ENCODE measurements at places on chromosomes 5 and 9. TPM values are rescaled to one million over a fixed set of nuclear protein-coding genes. Genes with fewer than 3 reads are reported as not detected.
A peak's percentile ranks its signal among the peaks of the same experiment; 100 is the strongest.

DNA sequence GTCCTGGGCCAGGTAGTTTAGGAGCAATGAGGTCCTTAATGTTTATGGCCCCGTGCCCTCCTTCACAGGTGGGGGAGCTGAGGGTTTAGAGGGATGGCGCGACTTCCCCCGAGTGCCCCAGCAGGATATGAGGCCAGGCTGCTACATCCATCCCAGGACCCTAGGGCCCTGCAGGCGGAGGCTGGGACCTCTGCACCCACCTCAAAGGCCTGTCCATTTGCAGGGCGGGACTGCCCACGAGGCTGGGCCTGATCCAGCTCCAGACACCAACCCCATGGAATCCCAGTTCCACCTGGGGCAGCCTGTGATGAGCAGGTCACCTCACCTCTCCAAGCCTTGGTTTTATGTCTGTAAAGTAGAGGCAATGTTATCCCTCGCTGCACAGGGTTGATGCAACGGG, 142.1 kb downstream of the RXRA start:
- H3K27me3 ChIP-seq = no peaks in the 10 kb centered on the region
- no peak overlapping the region for H3K4me3 ChIP-seq
- DNase-seq = no peak
- H3K27ac ChIP-seq = no peak overlapping the region
- no peaks in the 10 kb centered on the region for H3K4me1 ChIP-seq
- H3K36me3 ChIP-seq = no peaks in the 10 kb centered on the region

DNA sequence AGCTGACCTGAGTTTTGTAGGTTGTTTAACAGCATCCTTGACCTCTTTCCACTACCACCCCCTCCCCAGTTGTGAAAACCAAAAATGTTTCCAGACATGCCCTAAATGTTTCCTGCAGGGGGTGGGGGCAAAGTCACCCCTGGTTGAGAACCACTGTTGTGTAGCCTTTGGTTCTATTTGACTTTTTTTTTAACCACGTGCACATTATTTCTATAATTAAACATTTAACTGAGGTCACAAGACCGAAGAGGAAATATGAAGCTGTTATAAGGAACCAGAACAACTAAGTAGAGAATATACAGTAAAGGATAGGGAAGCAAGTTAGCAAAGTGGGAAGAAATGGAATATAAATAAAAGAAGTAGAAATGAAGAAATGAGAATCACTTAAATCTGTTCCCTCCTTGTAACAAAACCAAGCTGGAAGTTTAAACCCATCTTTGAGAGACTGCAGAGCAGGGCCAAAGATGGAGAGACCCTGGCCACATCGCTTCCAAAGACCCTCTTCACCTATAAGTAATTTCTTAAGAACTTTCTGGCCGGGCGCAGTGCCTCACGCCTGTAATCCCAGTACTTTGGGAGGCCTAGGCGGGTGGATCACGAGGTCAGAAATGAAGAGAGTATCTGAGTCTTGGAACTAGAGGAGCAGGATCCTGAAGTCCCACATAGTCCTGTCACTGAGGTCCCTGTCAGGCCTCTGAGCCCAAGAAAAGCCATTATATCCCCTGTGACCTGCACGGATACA, 14.4 kb downstream of the SIT1 start:
- no peak overlapping the region for H3K27ac ChIP-seq
- H3K27me3 ChIP-seq = no peaks in the 10 kb centered on the region
- no peaks in the 10 kb centered on the region for H3K36me3 ChIP-seq
- H3K4me1 ChIP-seq = 0 out of 2 replicates have a peak, but pooled peaks cover 3% of the 10 kb centered on the region
- H3K4me3 ChIP-seq = no peak overlapping the region

- H3K4me3 ChIP-seq = no peak overlapping the region
- no peaks in the 10 kb centered on the region for H3K4me1 ChIP-seq
- no peak overlapping the region for H3K27ac ChIP-seq
- H3K27me3 ChIP-seq = no peaks in the 10 kb centered on the region
These were observed 23.0 kb downstream of the POLK start for GRCh38 chr5:75534734-75535133.

- no peak for DNase-seq
- H3K27ac ChIP-seq = no peak overlapping the region
- H3K27me3 ChIP-seq = no peaks in the 10 kb centered on the region
- H3K4me1 ChIP-seq = no peaks in the 10 kb centered on the region
- H3K4me3 ChIP-seq = no peak overlapping the region
These were observed 488.7 kb upstream of the CYLC2 start for GRCh38 chr9:102506406-102506805.

DNA sequence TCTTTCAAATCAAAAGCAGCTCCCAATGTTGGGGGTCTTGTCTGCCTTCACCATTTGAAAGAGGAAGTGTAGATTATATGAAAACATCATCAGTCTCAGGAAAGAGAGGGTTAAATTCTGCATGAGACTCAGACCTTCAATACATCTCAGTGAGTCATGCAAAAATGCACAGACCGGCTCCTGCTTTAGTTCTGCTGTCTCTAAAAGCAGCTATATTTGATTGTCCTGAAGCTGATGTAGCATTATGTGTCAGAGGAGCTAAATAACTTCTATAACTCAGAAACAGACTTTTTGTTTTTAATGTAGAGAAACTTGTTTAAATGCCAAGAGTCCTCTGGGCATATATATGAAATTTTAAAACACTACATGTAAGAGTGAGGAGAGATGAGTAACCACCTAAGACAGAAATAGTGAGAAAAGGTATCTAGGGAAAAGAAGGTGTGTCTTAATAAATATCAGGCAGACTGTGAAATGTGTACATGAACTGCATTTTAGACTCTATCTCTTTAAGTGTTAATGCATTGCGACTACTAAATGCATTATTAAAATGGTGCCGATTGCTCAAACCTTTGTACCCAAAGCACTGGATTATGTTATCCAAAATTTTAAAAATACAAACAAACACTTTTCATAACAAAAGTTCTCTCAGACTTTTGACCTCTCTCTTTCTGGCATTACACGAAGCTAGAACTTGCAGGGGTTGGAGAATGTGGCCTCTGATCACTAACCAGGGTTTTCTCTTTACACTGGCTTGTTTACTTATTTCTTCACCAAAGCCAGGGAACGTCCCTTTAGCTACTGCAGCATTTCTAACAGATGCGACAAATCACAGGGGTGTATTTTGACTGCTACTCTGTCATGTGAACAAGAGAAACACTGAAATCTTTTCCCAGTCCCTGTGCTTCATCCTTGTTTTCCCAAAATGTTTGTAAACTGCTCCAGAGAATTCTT, 302.3 kb downstream of the ARL15 start:
- no peaks in the 10 kb centered on the region for H3K27me3 ChIP-seq
- H3K4me1 ChIP-seq = no peaks in the 10 kb centered on the region
- no peaks in the 10 kb centered on the region for H3K36me3 ChIP-seq

DNA sequence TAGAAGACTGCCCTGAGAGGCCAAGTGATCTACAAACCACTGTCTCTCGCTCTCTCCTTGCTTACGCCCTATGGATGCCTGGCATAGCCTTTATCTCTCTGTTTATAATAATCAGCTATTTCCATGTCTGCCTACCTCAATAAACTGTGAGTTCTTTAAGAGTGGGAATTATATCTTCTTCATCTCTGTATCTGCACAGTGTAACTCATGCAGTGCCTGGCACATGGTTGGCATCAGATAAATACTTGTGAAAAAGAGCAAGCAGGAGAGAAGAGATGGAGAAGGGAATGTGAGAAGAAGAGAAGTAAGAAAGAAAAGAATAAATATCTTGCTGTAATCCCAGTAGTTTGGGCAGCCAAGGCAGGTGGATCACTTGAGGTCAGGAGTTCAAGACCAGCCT, 94.6 kb upstream of the TNPO1 start:
- DNase-seq = no peak
- no peaks in the 10 kb centered on the region for H3K36me3 ChIP-seq
- no peaks in the 10 kb centered on the region for H3K27me3 ChIP-seq
- no peak overlapping the region for H3K4me3 ChIP-seq
- H3K27ac ChIP-seq = no peak overlapping the region
- no peaks in the 10 kb centered on the region for H3K4me1 ChIP-seq

SPINK6 gene
- not detected for total RNA-seq

- no peaks in the 10 kb centered on the region for H3K36me3 ChIP-seq
- DNase-seq = no peak
- no peaks in the 10 kb centered on the region for H3K27me3 ChIP-seq
- H3K27ac ChIP-seq = no peak overlapping the region
These were observed 532.9 kb upstream of the NUDT12 start for GRCh38 chr5:104095527-104095926.

DNA sequence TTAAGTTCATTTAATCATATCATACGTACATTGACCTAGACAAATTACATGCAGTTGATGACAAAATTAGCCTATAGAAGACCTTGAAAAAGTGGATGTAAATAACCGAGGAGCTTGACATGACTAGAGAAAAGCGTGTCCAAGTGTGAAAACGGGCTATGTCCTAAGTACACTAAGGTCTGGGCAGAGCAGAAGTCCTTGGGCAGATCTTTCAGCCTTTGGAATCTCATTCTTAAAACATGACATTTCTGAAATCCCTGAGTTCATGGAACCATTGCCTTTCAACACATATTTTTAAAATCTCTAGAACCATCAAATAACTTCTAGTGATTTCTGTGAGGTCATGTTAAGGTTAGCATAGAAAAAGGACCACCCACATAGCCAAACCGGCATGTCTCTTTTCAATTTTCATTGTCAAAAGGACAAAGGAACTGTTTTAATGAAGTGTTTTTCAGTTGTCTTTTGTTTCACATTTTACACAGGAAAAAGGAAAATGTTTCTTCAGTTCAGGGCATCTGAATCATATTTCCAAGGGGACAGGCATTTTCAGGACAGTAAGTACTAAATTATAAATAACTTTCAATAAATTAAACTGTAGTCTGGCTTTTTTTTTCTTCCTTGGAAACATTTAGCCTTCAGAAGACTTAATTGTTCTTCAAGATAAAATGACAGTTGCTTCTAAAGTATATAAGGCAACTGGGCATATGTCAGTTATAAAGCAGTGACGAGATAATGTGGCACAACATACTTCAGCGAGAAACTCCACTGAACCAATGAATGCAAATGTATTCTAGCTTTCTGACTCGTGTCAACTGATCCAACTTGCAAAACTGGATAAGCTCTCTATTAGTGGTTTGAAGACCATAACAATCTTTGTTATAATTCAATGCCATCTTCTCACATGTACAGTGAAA, 416.8 kb downstream of the NFIB start:
- no peak overlapping the region for H3K27ac ChIP-seq
- H3K4me3 ChIP-seq = no peak overlapping the region
- H3K4me1 ChIP-seq = no peaks in the 10 kb centered on the region

DNA sequence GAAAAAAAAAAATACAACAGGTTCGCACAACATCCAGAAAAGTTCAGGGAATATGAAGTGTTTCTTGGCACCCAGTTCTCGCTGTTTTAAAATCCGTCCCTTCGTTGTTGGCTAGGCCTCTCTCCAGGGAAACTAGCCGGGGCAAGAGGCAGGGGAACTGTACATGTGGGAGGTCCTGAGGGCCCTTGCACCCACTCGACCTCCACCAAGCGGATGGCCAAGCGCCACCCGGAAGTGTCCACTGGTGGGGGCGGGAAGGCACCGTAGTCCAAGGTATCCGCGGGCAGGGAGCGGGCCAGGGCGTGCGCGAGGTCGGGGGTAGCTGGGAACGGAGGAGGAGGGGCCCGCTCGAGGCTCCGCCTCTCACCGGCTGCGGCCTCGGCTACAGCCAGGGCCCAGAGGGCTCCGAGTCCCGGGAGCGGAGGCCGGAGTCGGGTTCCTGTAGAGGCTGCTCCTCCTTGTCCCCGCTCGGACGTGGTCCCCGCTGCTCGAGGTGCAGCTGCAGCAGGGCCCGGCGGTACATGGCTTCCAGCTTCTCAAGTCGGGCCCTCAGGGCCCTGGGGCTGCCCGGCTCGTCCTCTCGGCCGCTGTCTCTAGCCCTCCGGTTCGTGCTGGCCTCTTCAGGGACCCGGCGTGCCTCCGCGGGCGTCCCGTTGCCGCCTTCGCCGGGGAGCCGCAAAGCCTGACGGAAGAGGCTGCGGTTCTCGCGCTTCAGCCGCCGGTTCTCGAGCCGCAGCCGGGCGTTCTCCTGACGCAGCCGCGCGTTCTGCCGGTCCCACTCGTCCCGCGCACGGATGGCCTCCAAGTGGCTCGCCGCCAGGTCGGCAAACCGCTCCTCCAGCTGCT, 720 bp downstream of the TUSC1 start:
- H3K27me3 ChIP-seq = no peaks in the 10 kb centered on the region
- peak overlapping the region; percentile 74 for H3K27ac ChIP-seq
- no peaks in the 10 kb centered on the region for H3K4me1 ChIP-seq
- no peak for DNase-seq
- peak overlapping the region; percentile 54 for H3K4me3 ChIP-seq

DNA sequence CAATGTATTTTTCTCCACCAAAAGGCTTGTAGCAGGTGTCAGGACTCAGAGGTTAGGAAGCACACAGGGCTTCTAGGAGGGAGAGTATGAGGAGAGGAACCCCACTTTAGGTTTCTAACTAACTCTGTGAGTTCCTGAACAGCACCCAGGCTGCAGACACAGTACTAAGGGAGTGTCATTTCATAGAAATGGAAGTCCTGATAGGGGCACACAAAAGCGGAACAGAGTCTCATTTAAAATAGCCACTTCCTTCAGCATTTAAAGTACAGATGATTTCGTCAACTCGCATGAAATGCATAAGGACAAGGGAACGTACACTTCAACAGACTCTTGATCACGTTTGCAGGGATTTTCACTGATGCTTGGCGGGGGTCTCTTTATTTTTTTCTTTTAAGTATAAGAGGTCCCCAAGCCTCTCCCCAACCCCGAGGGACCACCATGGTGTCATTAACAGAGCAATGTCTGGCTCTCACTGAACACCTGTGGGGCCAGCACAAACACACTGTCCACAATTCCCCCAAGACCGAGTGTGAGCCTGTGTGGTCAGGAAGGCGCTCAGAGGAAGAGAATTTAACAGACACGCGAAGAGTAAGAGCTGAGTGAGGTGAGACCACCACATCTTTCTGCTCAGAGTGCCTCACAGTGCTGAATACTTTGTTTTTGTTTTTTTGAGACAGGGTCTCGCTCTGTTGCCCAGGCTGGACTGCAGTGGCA, 82.3 kb downstream of the SECISBP2 start:
- no peaks in the 10 kb centered on the region for H3K36me3 ChIP-seq
- DNase-seq = no peak
- no peak overlapping the region for H3K27ac ChIP-seq
- H3K4me1 ChIP-seq = no peaks in the 10 kb centered on the region
- H3K4me3 ChIP-seq = no peak overlapping the region
- no peaks in the 10 kb centered on the region for H3K27me3 ChIP-seq

GRCh38 chr9:36597412-36598178, 24.9 kb downstream of the MELK start:
- no peak overlapping the region for H3K27ac ChIP-seq
- no peak overlapping the region for H3K4me3 ChIP-seq
- H3K36me3 ChIP-seq = peaks cover 51% of the 10 kb centered on the region
- no peak for DNase-seq

GRCh38 chr5:6827526-6828219, 114.4 kb downstream of the TENT4A start:
- no peaks in the 10 kb centered on the region for H3K36me3 ChIP-seq
- no peak overlapping the region for H3K27ac ChIP-seq
- DNase-seq = no peak
- no peak overlapping the region for H3K4me3 ChIP-seq
- no peaks in the 10 kb centered on the region for H3K27me3 ChIP-seq

CNTLN gene
- total RNA-seq = not detected

TEX10 gene
- 15.4 TPM for total RNA-seq

GRCh38 chr9:12798066-12798770, 23.4 kb downstream of the LURAP1L start:
- H3K4me3 ChIP-seq = no peak overlapping the region
- peaks cover 3% of the 10 kb centered on the region for H3K4me1 ChIP-seq
- DNase-seq = no peak
- no peaks in the 10 kb centered on the region for H3K36me3 ChIP-seq
- no peak overlapping the region for H3K27ac ChIP-seq

GRCh38 chr5:3836528-3836927, 240.9 kb downstream of the IRX1 start:
- H3K4me1 ChIP-seq = no peaks in the 10 kb centered on the region
- no peaks in the 10 kb centered on the region for H3K36me3 ChIP-seq
- H3K4me3 ChIP-seq = no peak overlapping the region
- no peaks in the 10 kb centered on the region for H3K27me3 ChIP-seq
- no peak overlapping the region for H3K27ac ChIP-seq
- DNase-seq = no peak

ZNG1F gene
- total RNA-seq = 5.1 TPM
